Spleen (tissue), 13 donors: ENCODE measurements at places on chromosomes 12 and 14. TPM values are rescaled to one million over a fixed set of nuclear protein-coding genes. Genes with fewer than 3 reads are reported as not detected.

- DNase-seq: no peak
Measured at GRCh38 chr12:28535216-28535615, 345.0 kb downstream of the CCDC91 start.

DNA sequence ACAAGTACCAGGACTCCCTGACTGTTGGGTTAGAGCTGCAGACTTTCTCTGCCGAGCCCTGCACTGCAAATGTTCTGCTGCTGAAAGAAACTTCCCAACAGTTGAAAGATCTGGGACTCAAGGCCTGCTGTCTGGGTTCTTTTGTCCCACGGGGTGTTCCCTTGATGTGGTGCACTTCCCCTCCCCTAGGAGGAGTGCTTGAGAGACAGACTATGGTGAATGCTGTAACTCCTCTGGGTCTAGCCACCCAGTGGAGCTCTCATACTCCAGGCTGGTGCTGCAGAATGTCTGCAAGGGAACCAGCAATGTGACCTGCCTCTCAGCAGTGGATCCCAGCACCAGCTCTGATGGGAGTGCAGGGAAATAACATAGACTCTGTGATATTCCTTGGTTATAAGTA lies 129.2 kb upstream of the SLCO1B1 start:
- no peak for DNase-seq

ATG2B gene
- 29.4 TPM for total RNA-seq

FAM90A1 gene
- 0.73 TPM for total RNA-seq

SALL2 gene
- total RNA-seq: 4.3 TPM
